Forelimb muscle (tissue), 1 donor: ENCODE measurements at places on chromosomes 11 and 22.

- no peak for DNase-seq
These were observed 28.9 kb downstream of the MFNG start for GRCh38 chr22:37457093-37457893.

DNA sequence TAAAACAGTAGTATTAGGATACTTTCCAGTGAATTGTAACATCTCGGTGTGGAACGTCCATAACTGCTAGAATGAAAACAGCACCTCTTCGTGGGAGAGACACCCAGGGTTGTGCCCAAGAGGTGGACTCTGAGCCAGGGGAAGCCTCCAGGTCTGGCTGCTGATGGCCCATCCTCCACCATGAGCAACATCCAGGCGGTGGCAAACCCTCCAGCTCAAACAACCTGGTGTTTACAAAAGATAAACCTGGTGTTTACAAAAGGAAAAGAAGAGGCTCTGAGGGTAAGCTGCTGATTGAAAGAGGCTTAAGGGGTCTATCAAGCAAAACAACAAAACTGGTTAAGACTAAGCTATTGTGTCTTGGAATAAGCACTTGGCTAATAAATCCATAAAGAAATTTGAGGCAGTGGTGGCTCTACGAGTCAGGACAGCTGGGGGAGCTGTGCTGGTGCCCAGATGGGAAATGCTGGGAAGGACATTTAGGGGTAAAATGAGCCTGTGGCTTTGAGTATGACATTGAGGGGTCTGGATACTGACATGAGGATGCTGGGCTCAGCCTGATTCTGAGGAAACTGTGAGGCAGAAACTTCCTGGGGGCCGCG, 909.0 kb downstream of the BRD1 start:
- no peak for DNase-seq

DNA sequence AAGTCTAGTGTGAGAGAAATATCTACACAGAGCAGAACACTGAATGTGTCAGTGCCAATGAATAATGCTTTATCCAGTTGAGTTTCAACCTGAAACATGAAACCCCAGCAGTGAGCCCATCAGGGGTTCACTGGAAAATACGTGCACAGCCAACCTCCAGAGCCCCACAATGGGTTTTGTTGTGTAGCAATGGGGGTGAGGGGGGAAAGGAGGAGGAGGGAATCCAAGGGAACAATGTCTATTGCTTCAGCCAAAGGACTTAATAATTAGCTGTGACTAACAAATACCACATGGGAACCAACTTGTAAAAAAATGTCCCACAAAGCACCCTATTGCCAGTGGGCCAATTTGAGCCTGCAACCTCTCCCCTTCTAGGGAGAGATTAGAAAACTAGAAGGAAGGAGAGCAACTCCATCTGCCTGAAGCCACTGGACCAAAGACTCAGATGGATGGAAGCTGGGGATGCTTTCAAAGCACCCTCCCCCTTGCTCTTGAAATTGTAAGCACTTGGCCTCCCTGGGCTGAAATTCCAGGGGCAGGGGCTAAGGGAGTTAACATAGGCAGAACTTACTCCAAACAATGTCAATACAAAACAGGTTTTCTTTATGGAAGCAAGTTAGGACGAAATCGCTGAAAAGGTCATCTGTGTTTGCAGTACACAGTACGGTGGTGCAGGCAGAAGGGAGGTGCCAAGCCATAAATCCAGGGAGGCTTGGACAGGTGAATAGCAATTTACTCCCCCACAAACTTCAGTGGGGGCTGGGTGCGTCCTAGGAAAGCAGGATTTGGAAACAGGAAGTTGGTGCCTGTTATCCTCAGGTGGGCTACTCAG, 99.8 kb downstream of the ARL14EP start:
- DNase-seq, result no peak

DNA sequence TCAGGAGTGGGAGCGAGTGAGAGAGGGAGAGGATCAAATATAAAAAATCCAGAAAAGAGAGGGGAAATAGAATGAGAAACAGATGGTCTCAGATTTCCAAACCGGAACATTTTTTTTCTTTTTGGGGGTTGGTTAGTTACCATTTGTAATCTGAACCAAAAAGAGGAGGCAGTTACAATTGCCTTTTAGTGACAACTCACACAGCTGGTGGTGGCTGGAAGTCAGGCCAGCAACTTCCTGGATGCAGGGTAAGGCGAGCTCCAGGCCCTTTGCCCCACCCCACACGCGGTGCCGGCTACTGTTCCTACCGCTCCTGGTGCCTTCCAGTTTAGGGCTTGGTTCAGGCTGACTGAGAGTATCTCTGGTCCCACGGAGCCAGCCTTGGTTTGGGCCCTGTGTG, 21.0 kb upstream of the UBASH3B start:
- peak; percentile 65 for DNase-seq

- DNase-seq, result no peak
These were observed 31.2 kb upstream of the LINC01488 start for GRCh38 chr11:69450064-69450856.

DNA sequence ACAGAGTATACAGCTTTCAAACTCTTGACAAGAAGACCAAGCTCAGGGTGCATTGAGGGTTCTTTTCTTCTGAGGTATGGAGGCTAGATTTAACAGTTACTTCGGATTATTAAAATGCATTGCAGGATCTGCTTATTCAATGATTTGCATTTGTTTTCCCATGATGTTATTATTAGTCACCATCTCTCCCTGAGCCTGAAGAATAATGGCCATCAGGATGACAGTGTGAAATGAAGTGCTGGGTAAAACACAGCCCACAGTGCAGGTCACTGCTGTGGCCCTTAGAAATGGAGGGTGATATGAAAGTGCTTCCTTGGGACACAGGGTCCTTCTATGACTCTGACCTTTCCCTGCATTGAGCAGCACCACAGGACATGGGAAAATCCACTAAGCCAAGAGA, 40.0 kb downstream of the TECTA start:
- no peak for DNase-seq

DNA sequence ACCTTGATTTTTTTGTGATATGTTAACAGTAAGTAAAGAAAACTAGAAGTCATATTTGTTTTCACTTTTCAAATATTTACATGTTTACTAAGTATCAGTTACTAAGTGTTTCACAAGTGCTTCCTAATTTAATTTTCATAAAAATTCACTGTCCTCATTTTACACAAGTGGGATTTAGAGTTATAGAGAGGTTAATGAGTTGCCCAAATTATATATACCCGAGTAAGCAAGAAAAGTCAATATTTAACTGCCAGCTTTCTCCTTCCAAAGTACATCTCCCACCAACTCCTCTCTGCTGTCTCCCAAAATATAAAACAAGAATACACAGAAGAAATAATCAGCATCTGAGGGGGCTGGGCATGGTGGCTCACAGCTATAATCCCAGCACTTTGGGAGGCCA, 896.7 kb upstream of the ANO3 start:
- no peak for DNase-seq

- DNase-seq, result no peak
These were observed 46.1 kb upstream of the HSPA8 start for GRCh38 chr11:123107945-123108495.

DNA sequence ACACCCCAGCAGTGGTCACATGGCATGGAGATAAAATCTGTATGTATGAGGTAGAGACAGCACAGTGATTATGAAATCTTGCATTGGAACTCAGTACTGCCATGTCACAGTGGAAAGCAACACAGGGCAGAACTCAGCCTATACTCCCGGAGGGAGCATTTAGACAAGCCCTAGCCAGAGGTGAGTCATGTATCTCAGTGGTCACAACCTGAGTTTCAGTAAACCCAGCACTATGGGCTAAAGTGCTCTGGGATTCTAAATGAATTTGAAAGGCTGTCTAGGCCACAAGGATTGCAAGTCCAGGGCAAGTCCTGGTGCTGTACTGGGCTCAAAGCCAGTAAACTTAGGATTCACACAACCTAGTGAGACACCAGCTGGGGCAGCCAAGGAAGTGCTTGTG, 1717.1 kb upstream of the RAG2 start:
- DNase-seq, result no peak

GRCh38 chr11:76891793-76892192, 31.1 kb downstream of the ACER3 start:
- no peak for DNase-seq
